Nucleus accumbens (tissue), 56 donors: ENCODE measurements at places on chromosomes 12 and 14.

GRCh38 chr14:70905301-70905700 is 2.0 kb upstream of the PCNX1 start:
- DNase-seq, result no peak

GRCh38 chr12:22715254-22715653 is 90.3 kb downstream of the ETNK1 start:
- DNase-seq, result no peak

GRCh38 chr12:71556875-71557274 is 106.8 kb downstream of the ZFC3H1 start:
- DNase-seq, result no peak

- DNase-seq, result no peak
These were observed 107.9 kb downstream of the CAND1 start for GRCh38 chr12:67377021-67377420.

- no peak for DNase-seq
These were observed 47.9 kb downstream of the FBXW8 start for GRCh38 chr12:116958402-116959197.

GRCh38 chr14:36519431-36520321 is at the start of gene NKX2-1:
NKX2-1 (minus strand) TSS chr14:36520232; CDS start chr14:36520129, 103 bp downstream.
- no peak for DNase-seq

- no peak for DNase-seq
These were observed 120.4 kb downstream of the ANO6 start for GRCh38 chr12:45336331-45336730.

GRCh38 chr12:48183876-48184548 is 568 bp downstream of the CCDC184 start:
- DNase-seq, result no peak

GRCh38 chr14:39666386-39666785 is 234.2 kb upstream of the FBXO33 start:
- no peak for DNase-seq
